Activated naive CD8-positive, alpha-beta T cell treated with anti-CD3 and anti-CD28 coated beads, Interleukin-2, amount 10 ng/mL, durations not matched to agents 7 days and 5 days (primary cell): ENCODE measurements at places on chromosomes 3 and 15. TPM values are rescaled to one million over a fixed set of nuclear protein-coding genes. Genes with fewer than 3 reads are reported as not detected.

GRCh38 chr3:195450731-195451229, 8.0 kb upstream of the ACAP2 start:
- no peak for DNase-seq

DNA sequence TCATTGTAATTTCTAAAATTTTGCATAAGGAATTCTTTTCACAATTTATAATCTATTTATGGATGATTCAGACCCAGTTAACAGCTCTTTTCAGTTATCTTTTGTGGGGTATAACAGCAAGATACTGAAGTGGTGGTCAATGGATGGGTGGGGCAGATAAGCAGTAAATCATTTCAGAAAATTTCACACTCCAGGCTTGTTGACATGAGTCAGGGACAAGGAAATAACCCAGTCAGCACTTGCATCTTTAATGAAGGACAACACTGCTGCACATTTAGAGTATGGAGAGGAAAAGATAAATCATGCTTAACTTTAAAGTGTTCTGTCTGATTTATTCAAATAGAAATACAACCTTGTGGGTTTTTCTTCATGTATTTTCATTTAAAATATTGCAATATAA, 181.6 kb downstream of the ROBO1 start:
- no peak for DNase-seq

- DNase-seq, result no peak
These were observed 149.9 kb upstream of the STT3B start for GRCh38 chr3:31382856-31383255.

GRK7 gene
- not detected for total RNA-seq

HOMER2 gene
- 6.6 TPM for total RNA-seq
